ENCODE measurements at places on chromosomes 5 and 9.

GRCh38 chr9:14908295-14909180 is 1.7 kb downstream of the FREM1 start:
- DNase-seq = no peak

DNA sequence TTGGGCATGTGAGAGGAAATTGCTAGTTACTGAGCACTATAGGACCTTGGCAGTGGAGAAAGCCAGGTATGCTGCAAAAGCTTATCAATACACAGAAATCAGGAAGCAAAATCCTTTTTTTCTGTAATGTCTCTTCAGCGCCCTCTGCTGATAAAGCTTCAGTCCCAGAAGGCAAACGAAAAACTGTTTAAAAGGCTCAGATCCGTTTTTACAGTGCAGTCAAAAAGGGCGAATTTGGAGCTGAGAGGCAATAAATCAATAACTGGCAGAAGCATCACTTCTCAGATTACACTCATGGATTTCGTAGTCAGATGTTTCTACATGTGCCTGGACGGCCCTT is 1.1 kb upstream of the MAN2A1 start:
- no peak for DNase-seq

- DNase-seq = no peak
These were observed 953 bp downstream of the UBE2QL1 start for GRCh38 chr5:6449465-6450158.

DNA sequence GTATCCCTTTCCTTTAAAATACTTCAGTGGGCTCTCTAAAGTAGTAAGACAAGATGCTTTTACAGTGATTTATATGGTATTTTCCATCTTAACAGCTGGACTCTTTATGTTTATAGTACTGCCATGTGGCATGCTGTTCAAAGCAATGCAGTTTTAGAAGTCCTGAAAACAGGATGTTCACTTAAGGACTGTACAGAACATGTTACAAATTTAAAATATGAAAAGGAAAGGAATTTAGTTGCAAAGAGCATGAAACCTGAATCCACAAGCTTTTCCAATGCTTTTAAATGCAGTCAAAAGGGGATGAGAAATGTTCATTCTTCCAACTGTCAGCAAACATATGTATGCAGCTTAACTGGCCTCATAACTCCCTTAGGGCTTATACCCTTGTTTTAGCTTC is 580.2 kb downstream of the EFNA5 start:
- DNase-seq = no peak

DNA sequence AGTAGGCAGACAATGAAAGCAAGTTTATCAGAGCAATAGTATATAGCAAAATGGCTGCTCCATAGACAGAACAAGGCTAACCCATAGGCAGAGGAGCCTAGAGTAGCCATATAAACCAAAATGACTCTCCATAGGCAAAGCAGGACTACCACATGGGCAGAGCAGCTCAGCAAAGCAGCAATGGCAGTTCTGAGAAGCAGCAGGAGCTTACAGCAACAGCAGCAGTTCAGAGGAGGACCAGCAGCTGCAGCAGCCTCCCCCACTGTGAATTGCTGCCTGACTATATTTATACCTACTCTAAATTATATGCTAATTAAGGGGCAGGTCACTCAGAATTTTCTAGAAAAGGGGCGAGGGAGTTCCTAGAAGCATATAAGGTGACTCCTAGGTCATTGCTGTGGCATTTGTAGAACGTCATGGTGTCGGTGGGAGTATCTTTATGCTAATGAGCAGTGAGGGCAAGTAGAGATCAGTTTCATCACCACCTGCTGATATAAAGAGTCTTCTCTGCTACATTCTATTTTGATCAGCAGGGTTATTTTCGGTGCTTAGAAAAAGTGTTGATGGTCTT is 1115.5 kb downstream of the DTWD2 start:
- DNase-seq = no peak
